NCI-H526 treated with DMSO at 0.1 percent for 48 hours (cell line): ENCODE measurements at places on chromosomes 7 and 10.

GRCh38 chr7:140275069-140275965 is 98.5 kb upstream of the KDM7A start:
- no peak for DNase-seq

GRCh38 chr7:76193883-76194282 is 7.8 kb upstream of the SRRM3 start:
- no peak for DNase-seq

DNA sequence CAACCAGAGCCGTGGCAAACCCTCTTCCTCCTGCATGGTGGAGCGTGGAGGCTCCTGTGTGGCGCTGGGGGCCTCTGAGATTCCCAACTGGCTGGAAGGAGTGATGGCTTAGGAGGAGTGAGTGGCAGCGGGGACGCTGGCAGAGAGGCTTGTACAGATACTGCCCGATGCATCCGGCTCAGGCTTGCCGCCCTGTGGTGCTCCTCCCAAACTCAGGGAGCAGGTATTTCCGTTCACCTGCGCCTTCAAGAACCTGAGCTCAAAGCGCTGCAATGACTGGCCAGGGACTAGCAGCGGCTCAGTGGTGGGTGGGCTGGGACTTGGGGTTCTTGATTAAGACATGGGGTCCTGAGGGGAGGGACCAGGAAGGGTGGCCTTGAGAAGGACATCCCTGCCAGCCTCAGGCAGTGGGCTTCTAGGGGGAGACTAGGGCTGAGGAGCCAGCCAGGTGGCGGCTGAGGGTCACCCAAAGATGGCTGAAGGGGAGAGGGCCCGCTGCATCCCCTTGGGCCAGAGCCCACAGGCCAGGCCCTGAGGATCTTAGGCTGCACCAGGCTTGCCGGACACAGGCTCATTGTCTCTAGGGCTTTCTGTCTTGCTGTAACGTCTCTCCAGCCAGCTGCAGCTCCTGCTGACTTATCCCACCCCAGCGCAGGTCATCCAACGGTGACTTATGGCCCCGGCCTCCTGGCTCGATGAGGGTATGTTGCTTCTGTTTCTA is 3.2 kb downstream of the ZNF775 start:
- DNase-seq, result peak; percentile 73

- DNase-seq, result no peak
Observed at GRCh38 chr7:155429651-155430050, 28.3 kb upstream of the EN2 start.

GRCh38 chr7:139682136-139683013 is 95.4 kb downstream of the HIPK2 start:
- no peak for DNase-seq

DNA sequence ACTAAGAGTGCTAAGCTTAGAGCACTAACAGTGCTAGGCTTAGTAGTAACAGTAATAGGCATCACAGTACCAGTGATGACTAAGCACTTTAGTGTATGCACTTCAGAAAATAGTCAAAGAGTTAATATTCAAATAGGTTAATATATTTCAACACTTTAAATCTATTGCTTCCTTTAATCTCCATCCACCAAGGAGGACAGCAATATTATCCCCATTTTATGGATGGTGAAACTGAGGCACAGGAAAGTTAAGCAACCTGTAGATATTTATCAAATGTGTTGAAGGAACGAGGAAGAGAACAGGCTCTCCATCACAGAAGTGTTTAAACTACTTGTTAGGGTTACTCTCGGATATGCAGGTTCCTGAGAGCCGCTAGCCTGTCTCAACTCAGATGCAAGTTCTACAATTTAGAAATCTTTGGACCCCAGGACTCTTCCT is 165.5 kb downstream of the PRKAG2 start:
- no peak for DNase-seq

- DNase-seq, result no peak
Observed at GRCh38 chr7:946256-946996, 8.1 kb downstream of the ADAP1 start.

GRCh38 chr10:124619195-124619594 is 125.0 kb downstream of the FAM53B start:
- peak; percentile 60 for DNase-seq

GRCh38 chr7:66500087-66500486 is 128.6 kb upstream of the KCTD7 start:
- no peak for DNase-seq

- DNase-seq, result no peak
Observed at GRCh38 chr7:131689662-131690234, 133.3 kb upstream of the PODXL start.

DNA sequence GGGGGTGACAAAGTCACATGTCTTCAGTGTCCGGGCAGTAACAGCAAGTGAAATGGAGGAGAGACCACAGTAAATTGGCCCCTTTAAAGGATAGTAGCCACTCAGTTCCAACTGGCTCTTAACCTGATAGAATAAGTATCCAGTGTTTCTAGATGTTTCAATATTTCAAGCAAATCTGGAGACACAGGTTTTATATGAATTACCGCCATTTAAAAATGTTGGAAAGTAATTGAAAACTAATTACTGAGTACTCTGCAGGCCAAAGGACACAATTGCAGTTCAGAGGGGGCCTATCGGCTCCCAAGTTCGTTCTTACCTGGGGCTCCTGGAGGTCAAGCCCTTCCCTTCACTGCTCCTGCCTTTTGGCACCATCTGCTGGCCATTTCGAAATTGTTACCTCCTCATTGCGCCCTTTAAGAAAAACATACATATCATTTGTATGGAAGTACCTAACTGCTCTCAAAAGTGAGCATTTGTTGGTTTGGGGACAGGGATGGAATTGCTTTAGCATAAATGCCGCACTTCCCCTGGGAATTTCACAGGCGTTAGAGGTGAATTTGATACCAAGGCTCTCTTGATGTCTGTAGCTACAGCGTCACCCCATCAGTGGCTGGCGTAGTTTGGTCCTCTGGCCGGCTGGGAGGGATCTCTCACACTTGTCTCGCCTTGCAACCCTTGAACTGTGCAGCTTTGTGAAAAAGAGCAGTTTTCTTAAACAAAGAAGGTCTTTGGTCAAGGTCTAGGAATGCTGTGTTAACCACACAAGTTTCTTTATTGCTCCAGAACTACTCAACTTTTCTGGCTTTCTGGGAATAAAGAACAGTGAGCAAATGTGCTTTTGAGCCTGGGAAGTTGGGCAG is 220.0 kb downstream of the ARHGAP21 start:
- DNase-seq, result peak; percentile 48

GRCh38 chr7:49513911-49514310 is 259.5 kb upstream of the VWC2 start:
- DNase-seq, result no peak

GRCh38 chr10:128124813-128125403 is 1.3 kb downstream of the MKI67 start:
- no peak for DNase-seq

GRCh38 chr10:78595269-78595619 is 473.5 kb upstream of the ZMIZ1 start:
- no peak for DNase-seq

GRCh38 chr7:105365541-105366534 is 22.9 kb downstream of the SRPK2 start:
- DNase-seq, result no peak

- no peak for DNase-seq
Observed at GRCh38 chr7:15399441-15399840, 162.4 kb downstream of the AGMO start.

DNA sequence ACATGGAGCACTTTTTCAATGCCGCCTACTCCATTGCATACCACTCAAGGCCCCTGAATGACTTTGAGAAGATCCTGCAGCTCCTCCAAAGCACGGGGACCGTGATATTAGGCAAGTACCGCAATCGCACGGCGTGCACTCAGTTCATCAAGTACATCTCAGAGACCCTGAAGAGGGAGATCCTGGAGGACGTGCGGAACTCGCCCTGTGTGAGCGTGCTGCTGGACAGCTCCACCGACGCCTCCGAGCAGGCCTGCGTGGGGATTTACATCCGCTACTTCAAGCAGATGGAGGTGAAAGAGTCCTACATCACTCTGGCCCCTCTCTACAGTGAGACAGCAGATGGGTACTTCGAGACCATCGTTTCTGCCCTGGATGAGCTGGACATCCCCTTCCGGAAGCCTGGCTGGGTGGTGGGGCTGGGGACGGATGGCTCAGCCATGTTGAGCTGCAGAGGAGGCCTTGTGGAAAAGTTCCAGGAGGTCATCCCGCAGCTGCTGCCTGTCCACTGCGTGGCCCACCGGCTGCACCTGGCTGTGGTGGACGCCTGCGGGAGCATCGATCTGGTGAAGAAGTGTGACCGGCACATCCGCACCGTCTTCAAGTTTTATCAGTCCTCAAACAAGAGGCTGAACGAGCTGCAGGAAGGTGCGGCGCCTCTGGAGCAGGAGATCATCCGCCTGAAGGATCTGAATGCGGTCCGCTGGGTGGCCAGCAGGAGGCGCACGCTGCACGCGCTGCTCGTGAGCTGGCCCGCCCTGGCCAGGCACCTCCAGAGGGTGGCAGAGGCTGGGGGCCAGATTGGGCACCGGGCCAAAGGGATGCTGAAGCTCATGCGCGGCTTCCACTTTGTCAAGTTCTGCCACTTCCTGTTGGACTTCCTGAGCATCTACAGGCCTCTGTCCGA is 12.7 kb upstream of the ATP6V0E2 start:
- no peak for DNase-seq

- DNase-seq, result no peak
Observed at GRCh38 chr10:49744924-49745605, 17.1 kb downstream of the OGDHL start.

DNA sequence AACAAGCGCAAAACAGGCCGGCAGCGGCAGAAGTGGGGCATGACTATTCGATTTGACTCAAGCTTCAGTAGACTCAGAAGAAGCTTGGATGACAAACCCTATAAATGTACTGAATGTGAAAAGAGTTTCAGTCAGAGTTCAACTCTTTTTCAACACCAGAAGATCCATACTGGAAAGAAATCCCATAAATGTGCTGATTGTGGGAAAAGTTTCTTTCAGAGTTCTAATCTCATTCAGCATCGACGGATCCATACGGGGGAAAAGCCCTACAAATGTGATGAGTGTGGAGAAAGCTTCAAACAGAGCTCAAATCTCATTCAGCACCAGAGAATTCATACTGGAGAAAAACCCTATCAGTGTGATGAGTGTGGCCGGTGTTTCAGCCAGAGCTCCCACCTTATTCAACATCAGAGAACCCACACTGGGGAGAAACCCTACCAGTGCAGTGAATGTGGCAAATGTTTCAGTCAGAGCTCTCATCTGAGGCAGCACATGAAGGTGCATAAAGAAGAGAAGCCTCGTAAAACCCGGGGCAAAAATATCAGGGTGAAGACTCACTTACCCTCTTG is 2.8 kb downstream of the ZNF22 start:
- DNase-seq, result no peak

DNA sequence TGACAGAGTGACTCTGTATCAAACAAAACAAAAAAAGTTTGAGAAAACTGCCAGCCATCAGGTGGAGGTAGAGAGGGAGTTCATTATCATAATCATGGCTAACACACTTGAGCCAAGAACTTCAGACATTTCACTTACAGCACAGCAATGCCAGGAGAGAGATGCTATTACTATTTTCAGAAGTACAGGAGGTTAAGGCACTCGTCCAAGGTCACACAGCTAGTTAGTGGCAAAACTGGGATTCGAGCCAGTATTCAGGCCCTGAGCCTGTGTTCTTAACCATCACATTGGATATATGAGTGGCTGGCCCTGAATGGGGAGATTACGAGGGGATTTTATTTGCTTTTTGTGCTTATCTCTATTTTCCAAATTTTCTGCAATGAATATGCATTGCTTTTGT is 24.8 kb upstream of the UNC5B start:
- no peak for DNase-seq

DNA sequence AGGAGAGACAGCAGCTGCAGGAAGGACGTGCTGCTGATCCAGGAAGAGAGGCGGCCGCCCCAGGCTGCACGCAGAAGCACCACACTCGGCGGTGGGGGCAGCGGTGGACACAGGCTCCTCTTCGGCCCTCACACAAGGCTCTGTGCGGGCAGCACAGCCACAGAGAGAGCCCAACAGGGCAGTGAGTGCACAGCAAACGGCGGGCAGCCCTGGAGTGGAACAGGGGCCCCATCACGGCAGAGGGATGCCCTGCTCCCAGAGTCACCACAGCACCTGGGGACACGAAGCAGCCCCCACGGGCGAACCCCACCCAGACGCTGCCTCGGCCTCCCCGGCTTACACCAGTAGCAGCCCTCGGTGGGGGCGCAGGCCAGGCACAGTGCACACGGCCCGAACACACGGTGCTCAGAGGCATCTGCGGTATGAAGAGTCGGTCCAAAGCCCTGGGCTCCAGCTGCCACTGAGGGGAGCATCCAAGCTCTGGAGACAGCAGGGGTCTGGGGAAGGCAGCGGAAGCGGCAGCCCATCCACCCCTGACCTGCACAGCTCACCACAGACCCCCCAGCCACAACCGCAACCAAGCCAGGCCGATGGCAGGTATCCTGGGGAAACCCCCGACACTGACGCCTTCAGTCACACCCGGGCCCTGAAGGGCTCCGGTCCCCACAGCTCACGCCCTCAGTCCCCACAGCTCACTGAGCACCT is 16.8 kb downstream of the NUDT1 start:
- no peak for DNase-seq

DNA sequence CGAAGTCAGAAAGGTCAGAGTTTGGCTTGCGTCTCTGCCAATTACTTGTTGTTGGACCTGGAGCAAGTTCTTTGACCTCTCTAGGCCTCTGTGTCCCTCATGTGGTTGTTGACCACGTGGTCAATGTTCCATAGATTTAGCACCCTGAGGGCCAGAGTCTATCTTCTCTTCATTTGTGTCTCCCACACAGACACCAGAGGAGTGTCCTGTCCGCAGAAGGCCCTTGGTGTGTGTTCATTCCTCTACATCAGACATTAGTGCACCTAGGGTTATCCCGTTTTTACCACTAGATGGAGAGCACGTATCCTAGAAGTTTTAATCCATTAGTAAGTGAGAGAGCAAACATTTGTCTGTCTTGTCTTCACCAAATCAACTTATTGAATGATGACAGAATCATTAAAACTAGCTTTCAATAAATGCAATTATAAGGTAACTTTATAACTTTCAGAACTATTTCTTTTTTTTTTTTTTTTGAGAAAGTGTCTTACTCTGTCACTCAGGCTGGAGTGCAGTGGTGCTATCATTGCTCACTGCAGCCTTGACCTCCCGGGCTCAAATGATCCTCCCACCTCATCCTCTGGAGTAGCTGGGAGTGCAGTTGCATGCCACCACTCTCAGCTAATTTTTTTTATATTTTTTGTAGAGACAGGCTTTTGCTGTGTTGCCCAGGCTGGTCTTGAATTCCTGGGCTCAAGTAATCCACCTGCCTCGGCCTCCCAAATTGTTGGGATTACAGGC is 122.5 kb upstream of the ANKRD1 start:
- DNase-seq, result peak; percentile 0

GRCh38 chr10:3652886-3653285 is 132.1 kb downstream of the KLF6 start:
- no peak for DNase-seq

GRCh38 chr7:54129035-54129434 is 413.1 kb upstream of the VSTM2A start:
- no peak for DNase-seq

GRCh38 chr10:123766761-123767160 is 100.6 kb downstream of the GPR26 start:
- no peak for DNase-seq

GRCh38 chr10:23081221-23081750 is 14.1 kb upstream of the MSRB2 start:
- DNase-seq, result no peak
